ENCODE measurements at places on chromosomes 6 and 20. TPM values are rescaled to one million over a fixed set of nuclear protein-coding genes. Genes with fewer than 3 reads are reported as not detected.

DNA sequence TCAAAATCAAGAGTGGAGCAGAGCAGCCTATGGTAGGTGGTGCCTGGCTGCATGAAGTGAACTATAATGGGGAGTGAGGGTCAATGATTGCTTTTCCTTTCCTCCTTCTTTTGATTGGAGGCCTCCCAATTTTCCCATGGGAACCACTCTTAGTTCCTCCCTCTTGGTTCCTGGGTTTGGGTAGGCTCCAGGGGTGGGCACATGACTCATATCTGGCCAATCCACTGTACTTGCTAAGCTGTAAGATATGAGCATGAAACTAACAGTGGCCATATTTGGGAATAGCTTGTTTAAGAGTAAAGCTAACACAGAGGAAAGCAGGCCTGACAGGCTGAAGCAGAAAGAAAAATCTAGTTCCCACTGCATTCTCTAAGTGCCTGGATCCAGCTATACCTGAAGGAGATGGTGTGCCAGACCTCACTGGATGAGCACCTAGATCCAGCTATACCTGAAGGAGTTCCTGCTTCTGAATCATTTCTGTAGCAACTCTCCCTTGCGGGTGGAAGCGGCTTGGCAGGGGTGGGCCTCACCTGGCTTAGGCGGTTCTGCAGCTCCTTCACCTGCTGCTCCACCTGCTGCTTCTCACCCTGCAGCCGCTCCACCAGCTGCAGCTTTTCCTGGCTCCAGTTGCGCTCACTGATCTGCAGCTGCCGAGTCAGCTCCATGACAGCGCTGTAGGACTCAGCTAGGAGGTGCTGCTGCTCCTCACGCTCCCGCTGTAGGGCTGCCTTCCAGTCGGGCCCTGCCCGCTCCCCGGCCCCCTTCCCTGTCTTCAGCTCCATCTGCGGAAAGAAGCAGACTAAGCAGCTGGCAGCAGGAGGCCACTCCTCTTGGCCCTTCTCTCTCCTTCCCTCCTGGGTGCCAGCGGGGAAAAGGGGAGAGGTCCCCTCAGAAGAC, 29.0 kb upstream of the DSN1 start:
- H3K4me1 ChIP-seq, result no peaks in the 10 kb centered on the region
- DNase-seq, result no peak
- H3K36me3 ChIP-seq, result peaks cover 54% of the 10 kb centered on the region
- no peak overlapping the region for H3K4me3 ChIP-seq

- H3K36me3 ChIP-seq, result peaks cover 8% of the 10 kb centered on the region
- H3K4me3 ChIP-seq, result peak overlapping the region; percentile 74
- H3K27me3 ChIP-seq, result no peaks in the 10 kb centered on the region
- DNase-seq, result peak; percentile 72
Measured at GRCh38 chr6:136822046-136822375, 381 bp upstream of the PEX7 start.

- H3K4me1 ChIP-seq, result no peaks in the 10 kb centered on the region
- no peak overlapping the region for H3K4me3 ChIP-seq
- H3K36me3 ChIP-seq, result no peaks in the 10 kb centered on the region
- DNase-seq, result no peak
Measured at GRCh38 chr20:50408526-50409364, 101.4 kb upstream of the PTPN1 start.

GRCh38 chr6:19851241-19852089, 14.3 kb downstream of the ID4 start:
- no peak overlapping the region for H3K4me3 ChIP-seq
- no peaks in the 10 kb centered on the region for H3K27me3 ChIP-seq
- no peak overlapping the region for H3K27ac ChIP-seq
- H3K36me3 ChIP-seq, result no peaks in the 10 kb centered on the region
- DNase-seq, result peak; percentile 58

The COL19A1 gene
- not detected for total RNA-seq

GRCh38 chr6:167720456-167721285, 106.0 kb upstream of the AFDN start:
- no peak overlapping the region for H3K27ac ChIP-seq
- no peak overlapping the region for H3K4me3 ChIP-seq
- DNase-seq, result no peak
- H3K4me1 ChIP-seq, result no peaks in the 10 kb centered on the region
- no peaks in the 10 kb centered on the region for H3K36me3 ChIP-seq
- no peaks in the 10 kb centered on the region for H3K27me3 ChIP-seq

The CD83 gene
- 3.9 TPM for total RNA-seq

- H3K27ac ChIP-seq, result no peak overlapping the region
- H3K4me1 ChIP-seq, result no peaks in the 10 kb centered on the region
- DNase-seq, result no peak
- no peaks in the 10 kb centered on the region for H3K27me3 ChIP-seq
Measured at GRCh38 chr20:57417830-57418780, 26.9 kb downstream of the RBM38 start.

DNA sequence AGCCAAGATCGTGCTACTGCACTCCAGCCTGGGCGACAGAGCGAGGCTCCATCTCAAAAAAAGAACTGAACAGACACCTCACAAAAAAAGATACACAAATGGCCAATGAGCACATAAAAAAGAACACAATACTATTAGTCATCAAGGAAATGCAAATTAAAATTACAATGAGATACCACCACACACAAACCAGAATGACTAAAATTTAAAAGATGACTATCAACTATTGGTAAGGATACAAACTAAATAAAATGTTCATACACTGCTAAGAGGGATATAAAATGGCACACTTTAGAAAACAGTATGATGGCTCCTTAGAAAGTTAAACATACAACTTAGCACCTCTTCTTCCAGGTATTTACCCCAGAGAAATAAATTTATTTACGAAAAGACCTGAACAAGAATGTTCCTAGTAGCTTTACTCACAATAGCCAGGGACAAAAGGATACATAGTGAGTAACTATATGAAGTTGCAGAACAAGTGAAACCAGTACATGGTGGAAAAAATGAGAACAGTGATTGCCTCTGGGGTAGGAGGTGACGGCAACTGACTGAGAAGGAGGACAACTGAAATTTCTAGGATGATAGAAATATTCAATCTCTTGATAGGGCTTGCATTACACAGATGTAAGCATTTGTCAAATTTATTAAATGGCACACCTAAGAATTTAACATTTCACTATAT, 53.2 kb downstream of the FAM8A1 start:
- no peak for DNase-seq
- H3K27me3 ChIP-seq, result no peaks in the 10 kb centered on the region
- H3K36me3 ChIP-seq, result peaks cover 52% of the 10 kb centered on the region
- H3K27ac ChIP-seq, result no peak overlapping the region
- H3K4me3 ChIP-seq, result no peak overlapping the region

GRCh38 chr20:3697588-3698305, 14.7 kb downstream of the SIGLEC1 start:
- no peaks in the 10 kb centered on the region for H3K36me3 ChIP-seq
- no peaks in the 10 kb centered on the region for H3K4me1 ChIP-seq
- no peaks in the 10 kb centered on the region for H3K27me3 ChIP-seq
- H3K4me3 ChIP-seq, result no peak overlapping the region

DNA sequence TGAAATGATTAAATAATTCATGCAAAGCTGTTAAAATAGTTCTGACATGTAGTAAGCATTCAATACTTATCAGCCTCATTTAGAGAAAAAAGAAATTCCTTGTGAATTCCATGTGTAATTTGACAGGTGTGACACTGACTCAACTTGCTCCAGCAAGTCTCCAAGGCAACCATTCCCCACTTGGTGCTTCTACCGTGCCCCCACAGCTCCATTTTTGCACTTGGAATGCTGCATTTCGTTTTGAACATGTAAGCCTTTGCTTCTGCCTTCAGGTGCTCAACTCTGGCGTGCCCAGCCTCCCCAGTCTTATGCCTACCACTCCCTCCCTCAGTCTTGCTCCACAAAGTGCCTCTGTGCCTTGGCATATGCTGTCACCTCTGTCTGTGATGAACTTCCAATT, 760.6 kb upstream of the CHD6 start:
- H3K36me3 ChIP-seq, result no peaks in the 10 kb centered on the region
- no peak for DNase-seq
- H3K27ac ChIP-seq, result no peak overlapping the region
- H3K4me3 ChIP-seq, result no peak overlapping the region
- no peaks in the 10 kb centered on the region for H3K4me1 ChIP-seq

DNA sequence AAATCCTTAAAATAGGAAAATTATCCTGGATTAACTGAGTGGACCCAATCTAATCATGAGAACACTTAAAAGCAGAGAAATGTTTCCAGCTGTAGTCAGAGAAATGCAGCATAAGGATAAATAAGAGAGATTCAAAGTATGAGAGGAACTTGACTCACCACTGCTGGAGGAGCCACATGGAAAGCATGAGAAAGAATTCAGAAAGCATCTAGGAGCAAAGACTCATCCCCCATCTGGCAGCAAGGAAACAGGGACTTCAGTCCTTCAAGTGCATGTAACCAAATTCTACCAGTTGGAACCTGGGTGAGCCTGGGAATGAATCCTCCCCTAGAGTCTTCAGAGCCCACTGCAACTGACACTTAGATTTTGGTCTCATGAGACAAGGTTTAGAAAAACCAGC, 33.7 kb downstream of the RNF146 start:
- H3K27me3 ChIP-seq, result no peaks in the 10 kb centered on the region
- no peak overlapping the region for H3K4me3 ChIP-seq
- peaks cover 18% of the 10 kb centered on the region for H3K4me1 ChIP-seq
- no peak for DNase-seq

GRCh38 chr6:19714434-19715166, 122.6 kb upstream of the ID4 start:
- no peaks in the 10 kb centered on the region for H3K27me3 ChIP-seq
- no peaks in the 10 kb centered on the region for H3K4me1 ChIP-seq
- no peak for DNase-seq
- no peak overlapping the region for H3K27ac ChIP-seq
- H3K4me3 ChIP-seq, result no peak overlapping the region

The XKR7 gene
- total RNA-seq, result under 0.01 TPM

DNA sequence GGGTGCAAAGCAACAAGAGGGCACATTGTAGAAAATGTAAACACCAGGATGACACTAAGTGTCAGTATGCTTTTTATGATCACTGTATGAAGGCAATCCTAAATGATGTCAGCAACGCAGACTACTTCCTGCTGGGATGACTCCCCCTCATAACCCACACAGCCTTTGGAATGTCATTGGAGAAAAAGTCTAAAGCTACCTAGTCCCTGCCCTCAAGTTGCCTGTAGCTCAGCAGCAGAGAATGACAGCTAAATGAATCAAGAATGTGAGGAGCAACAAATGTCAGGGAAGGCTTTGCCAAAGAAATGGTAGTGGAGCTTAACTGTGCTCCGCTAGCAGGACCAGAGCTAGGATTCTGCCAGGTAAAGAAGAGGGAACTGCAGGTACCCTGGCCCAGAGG, 555.6 kb downstream of the CD83 start:
- no peaks in the 10 kb centered on the region for H3K27me3 ChIP-seq
- no peaks in the 10 kb centered on the region for H3K36me3 ChIP-seq
- DNase-seq, result no peak
- no peaks in the 10 kb centered on the region for H3K4me1 ChIP-seq

The OR2H2 gene
- not detected for total RNA-seq

The SEMG1 gene
- not detected for total RNA-seq

The PRRT1 gene
- 0.75 TPM for total RNA-seq

GRCh38 chr20:16240355-16240754, 332.9 kb downstream of the KIF16B start:
- H3K27me3 ChIP-seq, result no peaks in the 10 kb centered on the region
- H3K36me3 ChIP-seq, result no peaks in the 10 kb centered on the region
- DNase-seq, result no peak
- H3K4me3 ChIP-seq, result no peak overlapping the region
- H3K27ac ChIP-seq, result no peak overlapping the region
- H3K4me1 ChIP-seq, result no peaks in the 10 kb centered on the region

- no peak overlapping the region for H3K27ac ChIP-seq
- H3K4me1 ChIP-seq, result no peaks in the 10 kb centered on the region
- no peak for DNase-seq
- no peaks in the 10 kb centered on the region for H3K36me3 ChIP-seq
- H3K4me3 ChIP-seq, result no peak overlapping the region
Measured at GRCh38 chr20:41992481-41992880, 374.3 kb upstream of the CHD6 start.

DNA sequence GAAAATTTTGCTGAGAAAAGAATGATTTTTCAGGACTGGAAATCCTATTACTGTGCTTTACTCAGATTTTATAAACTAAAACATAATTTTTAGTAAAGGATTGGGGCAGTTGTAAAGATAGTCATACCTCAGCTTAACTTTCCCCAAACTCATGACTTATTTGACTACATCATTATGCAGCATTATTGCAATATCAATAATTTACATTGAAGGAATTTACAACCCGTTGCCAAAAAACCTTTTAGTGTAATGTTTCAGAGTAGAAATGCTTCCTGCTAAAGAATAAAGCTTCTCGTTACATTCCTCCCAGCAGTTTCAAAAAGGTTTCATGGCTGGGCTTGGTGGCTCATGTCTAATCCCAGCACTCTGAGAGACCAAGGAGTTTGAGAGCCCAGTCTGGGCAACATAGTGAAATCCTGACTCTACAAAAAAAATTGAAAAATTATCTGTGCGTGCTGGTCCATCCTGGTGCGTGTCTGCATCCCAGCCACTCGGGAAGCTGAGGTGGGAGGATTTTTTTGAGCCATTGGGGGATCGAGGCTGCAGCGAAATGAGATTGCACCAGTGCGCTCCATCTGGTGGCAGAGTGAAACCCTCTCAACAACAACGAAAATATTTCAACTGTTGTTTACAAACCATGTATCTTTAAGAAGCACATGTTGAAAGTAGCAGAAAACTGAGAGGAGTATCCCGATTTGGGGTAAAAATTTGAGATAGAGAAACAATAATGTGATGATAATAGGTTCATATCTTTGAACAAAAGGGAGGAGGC, 4.4 kb downstream of the AMD1 start:
- H3K4me3 ChIP-seq, result peak overlapping the region; percentile 90
- H3K4me1 ChIP-seq, result peaks cover 73% of the 10 kb centered on the region
- H3K36me3 ChIP-seq, result no peaks in the 10 kb centered on the region
- H3K27me3 ChIP-seq, result no peaks in the 10 kb centered on the region
- peak overlapping the region; percentile 19 for H3K27ac ChIP-seq

DNA sequence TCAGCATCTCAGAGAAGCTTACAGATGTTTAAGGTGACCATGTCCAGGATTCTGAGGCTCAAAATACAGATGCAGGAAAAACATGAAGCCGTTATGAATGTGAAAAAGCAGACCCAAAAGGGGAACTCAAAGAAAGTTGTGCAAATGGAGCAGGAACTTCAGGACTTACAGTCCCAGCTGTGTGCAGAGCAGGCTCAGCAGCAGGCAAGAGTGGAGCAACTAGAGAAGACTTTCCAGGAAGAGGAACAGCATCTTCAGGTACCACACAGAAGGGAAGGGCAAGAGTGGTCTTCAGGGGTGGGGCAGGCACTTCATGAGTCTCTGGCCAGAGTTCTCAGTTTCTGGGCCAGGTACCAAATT, 15.2 kb downstream of the RNF8 start:
- peaks cover 43% of the 10 kb centered on the region for H3K36me3 ChIP-seq
- no peak overlapping the region for H3K4me3 ChIP-seq
- DNase-seq, result no peak

- DNase-seq, result no peak
- H3K4me3 ChIP-seq, result no peak overlapping the region
- H3K4me1 ChIP-seq, result no peaks in the 10 kb centered on the region
Measured at GRCh38 chr6:151655099-151655498, 152.4 kb upstream of the ESR1 start.
